NCI-H2029 treated with DMSO at 0.1 percent for 48 hours (cell line): ENCODE measurements at places on chromosomes 16 and 17.

DNA sequence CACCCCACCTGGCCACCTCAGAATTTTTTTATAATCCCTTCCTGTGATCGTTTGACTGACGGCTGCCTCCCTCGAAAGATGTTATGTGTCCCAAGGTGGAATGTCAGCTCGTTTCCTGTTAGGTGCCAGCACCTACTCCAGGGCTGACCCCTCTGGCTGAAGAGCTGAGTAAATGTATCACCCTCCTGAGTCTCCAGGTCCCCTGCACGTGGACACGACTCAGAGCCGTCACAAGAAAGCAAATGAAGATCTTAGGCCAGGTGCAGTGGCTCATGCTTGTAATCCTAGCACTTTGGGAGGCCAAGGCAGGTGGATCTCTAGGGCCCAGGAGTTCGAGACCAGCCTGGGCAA lies 273.2 kb downstream of the C16orf95 start:
- no peak for DNase-seq

DNA sequence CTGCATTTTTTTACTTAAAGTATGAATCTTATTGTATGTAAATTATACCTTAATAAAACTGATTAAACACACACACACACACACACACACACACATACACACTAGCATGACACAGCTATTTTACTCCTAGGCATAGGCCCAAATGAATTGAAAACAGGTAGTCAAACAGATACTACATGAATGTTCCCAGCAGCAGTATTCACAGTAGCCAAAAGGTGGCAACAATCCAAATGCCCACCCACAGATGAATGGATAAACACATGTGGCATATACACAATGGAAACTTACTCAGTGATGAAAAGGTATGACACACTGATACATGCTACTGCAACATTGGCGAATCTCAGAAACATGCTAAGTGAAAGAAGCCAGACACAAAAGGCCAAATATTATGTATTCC lies 223.5 kb downstream of the CYB561 start:
- DNase-seq = no peak

GRCh38 chr17:42953669-42954068 lies 10.6 kb downstream of the AARSD1 start:
- peak; percentile 66 for DNase-seq

DNA sequence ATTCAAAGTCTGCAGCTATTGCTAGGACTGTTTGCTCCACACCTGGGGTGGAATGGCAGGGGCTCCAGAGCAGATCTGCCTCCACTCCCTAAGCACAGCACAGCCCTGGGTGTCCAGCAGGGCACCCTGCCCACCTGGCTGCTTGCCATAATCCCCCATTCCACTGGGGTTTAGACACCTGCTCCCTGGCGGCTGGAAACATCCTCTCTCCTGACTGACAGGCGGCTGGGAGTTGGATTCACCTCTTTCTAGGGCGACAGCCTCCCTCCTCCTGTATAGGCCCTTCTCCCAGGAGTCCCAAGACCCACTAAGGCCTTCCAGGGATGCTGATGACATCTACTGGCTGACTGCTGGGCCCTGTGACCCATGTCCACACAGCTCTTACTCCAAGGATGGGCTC lies 18.0 kb downstream of the HDAC5 start:
- no peak for DNase-seq

DNA sequence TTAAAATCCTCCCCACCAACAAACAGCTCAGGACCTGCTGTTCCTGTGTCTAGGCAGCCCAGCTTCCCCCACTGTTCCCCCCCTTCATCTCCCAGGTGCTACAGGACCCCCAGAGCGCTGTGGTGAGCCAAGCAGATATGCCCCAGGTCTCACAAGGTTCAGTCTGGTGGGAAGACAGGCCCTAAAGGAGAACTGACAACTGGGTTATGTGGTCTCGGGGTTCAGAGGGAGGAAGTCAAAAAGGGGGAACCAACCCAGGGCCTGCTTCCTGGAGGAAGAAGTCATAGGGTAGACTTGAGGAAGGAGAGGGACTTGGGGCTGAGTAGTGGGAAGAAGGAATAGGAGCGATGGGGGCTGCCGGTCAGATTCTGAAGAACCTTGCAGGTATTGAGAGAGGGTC lies 2.6 kb downstream of the RIPOR1 start:
- DNase-seq = no peak

GRCh38 chr16:3578610-3579551 lies 1.7 kb upstream of the NLRC3 start:
- no peak for DNase-seq

- DNase-seq = no peak
These were observed 7.6 kb upstream of the CMTR2 start for GRCh38 chr16:71296584-71297340.

DNA sequence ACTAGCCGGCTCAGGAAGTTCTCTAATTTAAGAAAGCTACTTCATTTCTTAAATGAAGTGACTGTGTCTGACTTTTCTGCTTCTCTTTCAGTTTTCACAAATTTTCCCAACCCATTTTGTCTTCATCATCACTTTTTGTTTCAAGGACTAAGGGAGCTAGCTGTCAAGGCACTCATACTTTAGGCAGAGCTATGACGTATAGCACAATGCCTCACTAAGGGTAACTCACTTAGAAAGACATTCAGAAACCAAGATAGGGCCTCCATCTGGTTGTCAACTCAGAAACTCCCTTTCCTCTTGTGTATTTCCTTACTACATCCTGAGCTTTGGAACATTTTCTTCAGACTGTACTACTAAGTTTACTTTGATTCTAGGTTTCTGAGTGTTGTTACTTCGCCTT lies 397.9 kb downstream of the TOX3 start:
- no peak for DNase-seq

- no peak for DNase-seq
These were observed 982 bp upstream of the ENPP7 start for GRCh38 chr17:79729761-79730160.

GRCh38 chr17:17180741-17181525 lies 25.2 kb downstream of the PLD6 start:
- DNase-seq = peak; percentile 4

- no peak for DNase-seq
These were observed 182.0 kb downstream of the SEC14L1 start for GRCh38 chr17:77322514-77323412.

GRCh38 chr16:4524571-4524970 lies 14.0 kb downstream of the CDIP1 start:
- no peak for DNase-seq

DNA sequence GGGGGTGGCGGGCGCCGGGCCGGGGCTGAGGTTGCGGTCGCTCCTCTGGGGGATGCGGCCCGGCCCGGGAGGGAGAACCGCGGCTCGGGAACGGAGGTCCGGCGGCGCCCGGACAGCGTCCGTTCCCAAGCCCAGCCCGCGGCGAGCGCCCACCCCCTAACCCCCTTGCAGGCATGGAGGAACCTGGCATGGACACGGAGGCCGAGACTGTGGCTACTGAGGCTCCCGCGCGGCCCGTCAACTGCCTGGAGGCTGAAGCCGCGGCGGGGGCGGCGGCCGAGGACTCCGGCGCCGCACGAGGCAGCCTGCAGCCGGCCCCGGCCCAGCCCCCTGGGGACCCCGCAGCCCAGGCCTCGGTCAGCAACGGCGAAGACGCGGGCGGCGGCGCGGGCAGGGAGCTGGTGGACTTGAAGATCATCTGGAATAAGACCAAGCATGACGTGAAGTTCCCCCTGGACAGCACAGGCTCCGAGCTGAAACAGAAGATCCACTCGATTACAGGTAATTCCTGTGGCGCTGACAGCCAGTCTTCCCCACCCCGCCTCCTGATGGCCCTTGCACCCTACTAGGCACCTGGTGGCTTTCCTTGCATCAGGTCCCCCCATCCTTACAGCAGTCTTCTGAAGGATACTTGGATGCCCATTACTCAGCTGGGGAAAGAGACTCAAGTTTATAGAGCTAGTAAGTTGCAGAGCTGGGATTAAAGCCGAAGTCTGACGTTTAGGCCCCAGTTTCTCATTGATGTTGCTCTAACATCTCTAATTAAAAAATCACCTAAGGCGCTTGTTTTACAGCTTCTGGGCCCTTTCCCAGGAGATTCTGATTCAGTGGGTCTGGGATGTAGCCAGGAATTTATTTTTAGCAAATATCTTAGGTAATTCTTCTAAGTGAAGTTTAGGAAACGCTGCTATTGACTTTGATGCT lies 514 bp downstream of the UBFD1 start:
- DNase-seq = no peak

GRCh38 chr16:23509782-23510163 lies 521 bp downstream of the GGA2 start:
- DNase-seq = no peak

GRCh38 chr17:35184274-35184673 lies 9.9 kb downstream of the SLC35G3 start:
- no peak for DNase-seq

GRCh38 chr17:8122924-8123694 lies 797 bp downstream of the HES7 start:
- DNase-seq = no peak

DNA sequence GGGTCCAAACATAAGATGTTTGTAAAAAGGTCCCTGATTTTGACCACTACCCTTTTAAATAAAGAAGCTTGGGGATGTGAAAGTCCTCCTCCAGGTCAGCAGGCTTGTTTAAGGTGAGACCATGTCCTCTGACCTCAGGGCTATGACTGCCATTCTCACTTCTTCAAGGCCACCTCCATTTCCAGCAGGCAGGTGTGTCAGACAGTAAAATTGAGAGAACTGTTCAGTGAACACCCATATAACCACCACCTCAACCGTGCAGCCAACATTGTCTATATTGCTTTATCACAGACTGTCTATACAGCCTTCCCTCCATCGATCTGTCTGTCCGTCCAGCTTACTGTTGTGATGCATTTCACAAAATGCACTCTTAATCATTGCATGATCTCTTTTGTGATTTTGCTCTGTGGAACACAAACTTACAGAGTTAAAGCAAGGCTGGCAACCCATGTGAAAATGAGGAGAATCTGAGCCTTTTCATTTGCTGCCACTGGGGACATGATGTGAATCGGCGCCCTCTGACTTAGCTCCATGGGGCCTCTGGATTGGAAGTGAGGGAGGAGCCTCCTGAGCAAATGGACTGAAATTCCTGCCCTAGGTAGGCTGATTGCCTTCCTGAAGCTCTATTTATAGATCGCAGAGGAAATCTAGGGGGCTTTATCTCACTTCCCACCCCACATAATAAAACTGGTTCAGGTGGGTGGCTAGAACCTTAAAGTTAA lies 53.8 kb downstream of the ZNRF1 start:
- DNase-seq = no peak

DNA sequence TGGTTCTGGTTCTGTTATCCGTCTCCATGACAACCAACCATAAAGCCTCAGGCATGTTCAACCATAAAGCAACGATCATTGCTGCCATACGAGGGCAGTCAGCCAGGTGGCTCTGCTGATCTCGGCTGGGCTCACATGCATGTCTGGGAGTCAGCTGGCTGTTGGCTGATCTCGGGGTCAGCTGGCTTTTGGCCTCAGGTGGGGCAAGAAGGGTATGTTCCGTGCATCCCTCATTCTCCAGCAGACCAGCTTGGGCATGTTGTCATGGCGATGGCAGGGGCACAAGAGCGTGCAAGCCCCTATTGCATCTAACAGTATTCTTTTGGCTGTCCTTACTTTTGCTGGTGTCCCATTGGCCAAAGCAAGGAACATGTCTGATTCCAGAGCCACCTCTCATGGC lies 86.2 kb downstream of the ABCC6 start:
- DNase-seq = no peak

DNA sequence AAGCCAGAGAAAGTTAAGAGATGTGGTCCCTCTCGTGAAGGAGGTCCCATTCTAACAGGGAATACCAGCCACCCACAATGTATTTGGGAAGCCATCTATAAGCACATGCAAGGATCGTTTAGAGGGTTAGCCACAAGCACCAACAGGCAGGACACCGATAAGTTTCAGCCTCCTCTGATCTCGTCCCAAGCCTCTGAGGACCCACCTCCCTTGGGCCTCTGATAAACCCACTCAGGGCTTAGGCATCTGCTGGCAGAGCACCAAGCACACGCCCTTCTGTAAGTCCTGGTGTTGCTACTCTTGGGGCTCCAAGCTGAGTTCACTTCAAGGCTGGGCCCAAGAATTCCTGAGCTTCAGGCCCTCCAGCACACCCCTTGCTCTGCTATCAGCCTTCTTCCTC lies 5.4 kb upstream of the PNPO start:
- no peak for DNase-seq

GRCh38 chr17:82435601-82436583 lies 14.7 kb downstream of the CYBC1 start:
- DNase-seq = no peak

DNA sequence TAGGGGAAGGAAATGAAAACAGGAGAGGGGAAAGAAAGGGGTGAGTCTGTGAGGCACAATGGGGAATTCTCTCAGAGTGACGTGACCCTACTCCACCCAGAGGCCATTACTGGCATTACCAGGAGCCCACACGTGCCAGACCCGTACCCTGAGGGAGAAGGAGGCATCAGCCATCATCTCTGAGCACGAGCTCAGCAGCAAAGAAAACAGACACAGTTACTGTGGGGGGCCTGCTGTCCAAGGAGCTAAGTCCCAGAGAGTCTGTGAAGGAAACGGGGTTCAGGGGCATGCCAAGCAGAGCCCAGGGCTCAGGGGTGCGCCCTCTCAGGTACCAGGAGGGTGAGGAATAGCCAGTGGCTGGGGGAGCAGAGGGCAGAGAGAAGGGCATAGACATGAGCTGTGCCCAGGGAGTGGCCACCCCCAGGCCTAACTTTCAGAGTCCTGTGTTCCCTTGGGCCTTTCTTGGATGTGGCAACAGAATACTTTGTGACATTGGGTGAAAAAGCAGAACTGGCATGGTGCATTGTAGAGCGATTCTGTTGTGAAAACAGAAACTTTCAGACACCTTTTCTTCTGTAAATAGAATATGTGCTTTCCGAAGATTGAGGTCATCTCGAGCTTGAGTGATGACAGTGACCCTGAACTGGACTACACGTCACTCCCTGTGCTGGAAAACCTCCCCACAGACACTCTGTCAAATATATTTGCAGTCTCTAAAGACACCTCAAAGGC lies 11.3 kb downstream of the TAF1C start:
- DNase-seq = peak; percentile 15

GRCh38 chr16:20916942-20917341 lies 16.4 kb downstream of the LYRM1 start:
- no peak for DNase-seq

DNA sequence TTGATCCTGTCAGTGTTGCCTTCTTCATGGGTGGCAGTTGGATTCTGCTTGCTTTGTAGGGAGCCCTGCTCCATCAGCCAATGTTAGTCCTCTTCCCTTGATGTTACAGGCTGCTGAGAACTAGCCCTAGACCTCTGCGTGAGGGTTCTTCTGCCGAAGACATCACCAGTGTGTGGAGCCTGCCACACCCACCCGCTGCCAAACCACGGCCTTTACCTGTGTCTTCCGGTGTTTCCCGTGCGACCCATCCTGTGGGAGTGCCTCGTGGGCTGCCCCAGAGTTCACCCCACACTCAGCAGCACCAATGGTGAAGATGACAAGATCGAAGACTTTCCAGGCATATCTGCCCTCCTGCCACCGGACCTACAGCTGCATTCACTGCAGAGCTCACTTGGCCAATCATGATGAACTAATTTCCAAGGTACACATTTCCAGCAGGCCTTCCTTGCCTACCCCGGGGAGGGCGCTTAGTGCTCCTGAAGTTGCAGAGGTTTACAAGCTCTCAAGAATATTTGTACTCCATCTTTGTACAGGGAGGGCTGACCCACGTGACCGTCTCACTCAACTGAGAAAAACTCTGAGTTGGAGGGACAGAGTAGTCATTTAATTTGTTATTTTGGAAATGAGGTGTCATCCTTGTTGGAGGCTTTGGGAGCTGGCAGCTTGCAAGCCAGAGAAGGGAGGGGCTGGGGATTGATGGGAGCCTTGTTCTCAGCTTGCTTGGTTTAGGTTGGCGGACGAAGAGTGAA lies 21.8 kb downstream of the YPEL2 start:
- no peak for DNase-seq
